ENCODE measurements at places on chromosomes 6 and 20.

- DNase-seq: no peak
Observed at GRCh38 chr20:55095745-55096400, 620.5 kb downstream of the DOK5 start.

- no peak for DNase-seq
Observed at GRCh38 chr6:137402143-137402680, 92.0 kb downstream of the OLIG3 start.

DNA sequence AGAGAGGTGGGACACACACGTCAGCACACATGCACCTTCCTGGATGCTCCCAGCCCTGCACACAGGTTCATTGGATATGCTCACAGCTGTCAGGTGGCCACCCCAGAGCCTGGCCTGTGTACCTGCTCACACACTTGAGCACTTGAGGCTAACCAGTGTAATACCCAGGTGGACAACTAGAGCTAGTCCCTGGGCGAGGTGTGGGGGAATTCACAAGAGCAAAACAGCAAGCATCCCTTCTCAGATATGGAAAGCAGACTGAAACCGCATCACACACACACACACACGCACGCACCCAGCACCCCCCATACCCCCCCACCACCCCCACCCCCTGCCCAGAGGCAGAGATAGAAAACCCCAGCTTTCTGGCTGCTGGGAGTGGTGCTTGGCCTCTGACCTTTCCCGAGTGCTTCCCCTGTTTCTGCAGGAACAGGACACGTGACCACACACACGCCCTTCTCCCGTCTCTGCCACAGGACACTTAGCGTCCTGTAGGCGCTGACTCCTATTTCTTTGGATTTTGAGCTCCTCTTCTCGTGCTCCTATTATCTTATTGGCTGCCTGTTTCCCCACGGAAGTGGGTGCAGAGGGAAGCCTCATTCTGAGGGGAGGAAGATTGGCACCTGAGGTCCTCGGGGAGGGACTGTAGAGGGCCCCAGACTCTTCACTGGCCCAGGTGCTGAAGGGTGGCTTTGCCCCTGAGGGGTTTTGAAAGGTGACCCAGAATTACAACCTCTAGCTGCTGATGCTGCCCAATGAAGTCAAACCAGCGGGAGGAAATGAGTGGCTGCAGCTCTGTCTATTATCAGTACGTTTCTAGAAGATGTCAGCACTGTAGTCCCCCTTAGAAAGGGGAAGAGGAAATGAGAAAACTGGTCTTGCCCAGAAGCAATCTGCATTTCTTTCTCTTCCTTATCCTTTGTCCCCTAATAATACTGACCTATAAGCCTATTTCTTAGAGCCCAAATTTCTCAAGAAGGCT is 65.8 kb downstream of the SYTL3 start:
- DNase-seq: no peak

DNA sequence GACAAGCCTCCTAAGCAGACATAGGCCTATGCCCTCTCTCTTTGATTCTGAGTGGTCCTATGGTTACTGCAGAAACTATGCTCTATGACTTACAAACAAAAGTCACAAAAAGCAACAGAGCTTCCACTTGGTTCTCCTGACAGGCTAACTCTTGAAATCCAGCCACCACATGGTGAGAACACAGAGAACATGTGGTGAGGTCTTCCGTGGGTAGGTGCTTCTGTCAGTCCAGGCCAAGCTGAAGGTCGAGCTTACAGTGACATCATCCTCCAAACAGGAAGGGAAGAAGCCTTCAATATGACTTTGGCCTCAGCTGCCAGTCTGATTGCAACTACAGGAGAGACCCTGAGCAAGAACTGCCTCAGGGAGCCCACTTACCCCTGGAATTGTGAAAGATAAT is 265.5 kb downstream of the TBX18 start:
- DNase-seq: no peak

- no peak for DNase-seq
Observed at GRCh38 chr20:18012901-18013300, 44.1 kb downstream of the MGME1 start.

GRCh38 chr6:147973806-147974205 is 368.8 kb upstream of the SASH1 start:
- no peak for DNase-seq

DNA sequence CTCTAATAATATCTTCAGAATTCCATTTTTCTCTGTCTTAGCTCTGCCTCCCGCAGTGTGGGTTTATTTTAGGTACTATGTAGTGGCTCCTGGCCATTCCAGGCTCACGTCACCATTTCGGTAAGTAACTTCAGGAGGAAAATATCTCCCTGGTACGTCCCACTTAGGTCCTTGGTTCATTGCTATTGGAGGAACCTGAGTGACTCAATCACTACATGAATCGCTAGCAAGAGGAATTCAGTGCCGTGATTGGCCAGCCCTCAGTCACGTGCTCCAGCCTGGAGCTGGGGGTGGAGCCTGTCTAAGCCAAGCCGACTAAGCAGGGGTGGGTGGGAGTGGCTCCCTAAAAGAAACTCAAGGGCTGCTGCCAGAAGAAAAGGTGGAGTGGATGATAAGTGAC is 67.3 kb upstream of the E2F3 start:
- no peak for DNase-seq

DNA sequence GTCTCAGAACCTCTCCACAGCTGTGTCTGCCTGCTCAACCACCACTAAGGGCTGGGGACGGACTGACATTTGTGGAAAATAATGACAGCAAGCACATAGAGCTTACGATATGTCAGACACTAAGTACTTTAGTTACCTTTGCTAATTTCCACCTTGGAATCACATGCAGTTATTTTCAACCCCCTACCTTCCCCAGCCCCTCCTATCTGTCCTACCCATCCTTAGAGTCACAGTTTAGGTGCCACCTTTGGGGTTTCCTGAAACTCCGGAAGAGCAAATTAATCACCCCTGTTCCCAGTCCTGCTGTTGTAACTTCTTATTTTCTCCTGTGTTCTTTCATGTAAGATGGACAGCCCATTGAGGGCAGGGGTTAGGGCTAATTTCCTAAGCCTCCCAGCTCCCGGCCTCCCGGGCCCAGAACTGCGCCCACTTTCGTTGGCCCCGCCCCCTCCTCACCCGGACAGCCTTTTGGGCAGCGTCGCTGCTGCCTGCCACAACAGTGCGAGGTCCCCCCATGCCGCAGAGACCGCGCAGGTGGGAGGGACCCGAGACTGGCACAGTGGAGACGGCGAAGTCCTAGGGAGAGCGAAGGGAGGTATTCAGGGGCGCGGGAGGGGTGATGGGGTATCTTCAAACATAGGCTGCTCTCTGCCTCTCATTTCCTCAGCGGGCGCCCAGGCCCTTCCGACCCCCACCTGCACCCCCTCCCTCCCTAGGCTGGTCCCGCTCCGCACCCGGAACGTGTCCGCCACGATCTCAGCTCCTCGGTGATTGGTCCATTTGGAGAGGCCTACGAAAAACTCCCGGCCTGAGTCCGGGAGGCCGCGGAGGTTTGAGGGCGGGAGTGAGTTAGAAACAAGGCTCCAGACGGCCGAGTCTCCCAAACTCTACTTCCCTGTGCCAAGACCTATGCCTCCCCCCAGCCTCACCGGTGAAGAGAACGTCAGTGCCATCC is 1.1 kb downstream of the DDAH2 start:
- no peak for DNase-seq

- no peak for DNase-seq
Observed at GRCh38 chr6:13554929-13555333, 19.5 kb upstream of the SIRT5 start.

DNA sequence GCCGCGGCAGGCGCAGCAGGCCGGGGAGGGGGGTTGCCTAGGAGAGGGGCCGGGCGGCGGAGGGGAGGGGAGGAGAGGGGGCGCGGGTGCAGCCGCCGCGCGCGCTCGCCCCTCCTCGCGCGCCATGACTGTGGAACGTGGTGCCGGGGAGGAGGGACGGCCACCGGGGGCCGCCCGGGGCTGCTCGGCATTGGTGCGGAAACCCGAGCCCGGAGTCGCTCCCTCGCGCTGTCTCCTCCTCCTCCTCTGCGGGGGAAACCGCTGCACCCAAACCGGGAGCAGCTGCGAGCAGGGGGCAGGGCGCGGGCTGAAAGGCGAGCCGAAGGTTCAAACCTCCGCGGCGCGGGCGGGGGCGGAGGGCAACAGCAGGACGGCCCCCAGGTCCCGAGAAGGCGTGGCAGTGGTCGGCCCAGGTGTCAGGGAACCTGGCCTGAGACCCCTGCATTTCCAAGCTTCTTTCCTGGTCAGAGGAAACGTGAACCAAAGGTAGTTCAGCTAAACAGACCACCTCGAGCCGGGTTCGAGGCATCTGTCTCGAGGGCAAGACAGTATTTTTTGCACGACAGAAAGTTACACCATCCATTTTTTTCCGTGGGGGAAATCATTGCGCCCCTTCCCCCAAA is 1.4 kb upstream of the TRERF1 start:
- DNase-seq: peak; percentile 91

- DNase-seq: no peak
Observed at GRCh38 chr20:39291301-39291700, 329.2 kb downstream of the DHX35 start.

DNA sequence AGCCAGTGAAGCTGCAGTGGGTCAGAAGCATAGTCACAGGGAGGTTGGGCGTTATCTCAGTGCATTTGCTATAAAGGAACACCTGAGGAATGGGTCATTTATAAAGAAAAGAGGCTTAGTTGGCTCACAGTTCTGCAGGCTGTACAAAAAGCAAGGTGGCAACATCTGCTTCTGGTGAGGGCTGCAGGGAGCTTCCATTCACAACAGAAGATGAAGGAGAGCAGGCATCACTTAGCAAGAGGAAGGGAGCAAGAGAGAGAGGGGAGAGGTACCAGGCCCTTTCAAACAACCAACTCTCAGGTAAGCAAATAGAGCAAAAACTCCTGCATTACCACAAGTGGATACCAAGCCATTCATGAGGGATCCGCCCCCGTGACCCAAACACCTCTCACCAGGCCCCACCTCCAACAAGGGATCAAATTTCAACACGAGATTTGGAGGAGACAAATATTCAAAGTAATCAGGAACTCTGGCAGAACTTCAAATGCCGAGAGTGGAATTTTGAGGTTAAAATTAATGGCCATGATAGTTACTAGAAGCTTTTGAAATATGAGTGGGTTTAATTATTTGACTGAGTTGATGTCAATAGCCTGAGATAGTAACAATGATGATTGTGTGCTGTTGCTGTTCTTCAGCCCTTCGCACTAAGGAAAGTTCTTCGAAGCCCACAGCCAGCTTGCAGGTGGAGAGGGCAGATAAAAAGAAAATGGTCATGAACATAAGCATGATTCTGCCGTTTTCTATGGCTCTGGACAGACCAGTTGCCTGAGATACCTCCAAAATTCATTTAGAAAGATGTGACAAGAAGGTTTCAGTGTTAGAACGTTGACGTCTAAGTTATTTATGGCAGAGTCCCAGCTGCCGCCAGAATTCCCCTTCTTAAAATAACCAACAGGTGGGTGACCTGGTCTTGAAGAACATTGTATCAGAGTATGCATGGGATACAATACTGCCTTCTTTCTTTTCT is 55.3 kb upstream of the ADTRP start:
- no peak for DNase-seq

- DNase-seq: no peak
Observed at GRCh38 chr20:34042262-34042661, 48.6 kb downstream of the RALY start.

DNA sequence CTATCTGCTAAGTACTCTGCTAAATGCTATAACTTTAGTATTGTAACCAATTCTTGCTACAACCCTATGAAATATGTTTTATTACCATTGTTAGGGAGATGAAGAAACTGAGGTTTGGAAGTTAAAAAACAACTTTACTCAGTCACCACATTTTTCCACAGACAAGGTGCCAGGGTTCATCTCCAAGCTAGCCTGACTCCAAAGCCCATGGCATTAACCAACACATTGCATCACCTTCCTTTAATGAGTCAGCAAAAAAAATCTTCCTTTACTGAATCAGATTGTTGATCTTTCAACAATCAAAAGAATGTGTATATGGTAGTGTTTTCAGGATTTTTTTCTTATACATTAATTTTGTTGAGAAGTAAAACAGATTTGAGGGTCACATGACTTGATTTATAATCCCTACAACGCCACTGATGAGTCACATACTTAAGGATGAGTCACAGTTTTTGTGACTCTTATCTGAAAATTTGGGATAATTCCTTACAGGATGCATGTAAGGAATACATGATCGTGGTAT is 41.5 kb downstream of the MAN1A1 start:
- no peak for DNase-seq

GRCh38 chr20:47501116-47501481 is 588 bp upstream of the NCOA3 start:
- no peak for DNase-seq
